Left ventricle myocardium inferior (tissue), 1 donor: ENCODE measurements at places on chromosomes 7 and 10.

DNA sequence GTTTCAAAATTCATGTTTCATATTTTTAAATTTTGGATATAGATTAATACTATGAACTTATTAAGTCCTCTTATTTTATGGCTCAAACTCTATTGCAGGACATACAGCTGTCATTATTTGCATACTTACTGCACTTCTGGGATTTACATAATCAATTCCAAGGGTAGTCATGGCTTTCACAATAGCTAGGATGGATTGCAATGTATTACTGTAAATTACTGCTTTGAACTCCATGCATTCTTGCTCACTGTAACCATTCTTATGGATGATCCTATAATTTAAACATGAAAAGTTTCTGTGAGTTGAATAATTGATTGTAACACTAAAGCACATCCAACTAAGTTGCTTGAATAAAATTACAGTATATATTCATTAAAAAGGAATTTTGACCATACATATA is 23.5 kb downstream of the GNAT3 start:
- DNase-seq: no peak

DNA sequence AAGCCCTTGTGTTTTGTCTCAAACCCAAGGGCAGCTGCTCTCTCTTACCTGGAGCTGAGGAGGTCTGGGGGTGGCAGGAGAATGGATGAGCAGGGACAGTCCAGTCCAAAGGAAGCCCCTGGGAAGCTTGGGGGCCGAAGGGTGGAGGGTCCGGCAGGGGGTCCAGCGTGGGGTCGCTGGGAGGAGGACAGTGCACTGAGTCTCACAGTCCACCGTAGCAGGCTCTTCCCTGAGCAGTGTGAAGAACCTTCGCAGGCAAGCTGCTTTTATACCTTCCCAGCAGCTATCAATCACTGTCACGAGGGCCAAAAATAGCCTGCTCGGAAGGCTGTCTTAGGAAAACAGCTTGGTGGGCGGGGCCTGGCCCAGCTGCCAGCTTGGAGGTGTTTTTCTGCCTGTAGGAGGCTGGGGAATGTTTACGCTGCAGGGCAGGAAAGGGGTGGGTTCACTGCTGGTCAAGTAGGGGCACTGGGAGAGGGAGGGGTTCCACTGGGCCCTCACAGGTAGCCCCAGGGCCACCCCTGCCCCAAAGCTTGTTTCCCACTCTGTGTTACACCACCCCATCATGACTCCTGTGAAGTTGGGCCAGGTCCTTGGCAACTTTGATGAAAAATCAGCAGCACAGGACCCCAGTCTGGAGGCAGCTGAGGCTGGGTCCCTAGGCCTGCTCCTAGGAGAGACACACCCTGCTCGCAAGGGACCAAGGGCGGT is at the start of gene DEPP1:
Gene DEPP1 (minus strand): TSS at position 240 of the 711 bp plus-strand sequence. CDS start 779 bp downstream, outside the sequence.
- peak; percentile 92 for DNase-seq

DNA sequence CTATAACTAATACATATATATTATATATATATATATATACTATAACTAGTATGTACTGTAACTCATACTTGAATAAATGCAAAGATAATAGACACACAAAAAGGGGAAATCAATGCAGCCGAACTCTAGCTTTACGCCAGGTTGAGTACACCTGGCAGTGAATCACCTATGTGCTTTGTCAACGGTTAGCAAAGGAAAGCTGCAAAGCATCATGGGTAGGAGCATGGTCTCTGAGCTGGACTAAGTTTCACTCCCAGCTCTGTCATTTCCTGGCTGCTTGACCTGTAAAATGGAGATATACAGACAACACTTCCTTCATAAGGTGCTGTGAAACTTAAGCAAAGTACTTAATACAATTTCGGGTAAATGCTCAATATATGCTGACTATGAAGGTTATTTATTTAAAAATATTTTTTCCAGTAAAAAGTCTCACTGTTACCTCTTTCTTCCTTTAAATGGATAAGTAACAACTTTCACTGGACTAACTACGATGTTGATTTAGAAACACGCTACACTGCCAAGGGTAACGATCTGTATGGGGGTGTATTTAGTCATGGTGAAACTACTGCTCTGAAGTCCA is 61.7 kb upstream of the ITGA8 start:
- no peak for DNase-seq

DNA sequence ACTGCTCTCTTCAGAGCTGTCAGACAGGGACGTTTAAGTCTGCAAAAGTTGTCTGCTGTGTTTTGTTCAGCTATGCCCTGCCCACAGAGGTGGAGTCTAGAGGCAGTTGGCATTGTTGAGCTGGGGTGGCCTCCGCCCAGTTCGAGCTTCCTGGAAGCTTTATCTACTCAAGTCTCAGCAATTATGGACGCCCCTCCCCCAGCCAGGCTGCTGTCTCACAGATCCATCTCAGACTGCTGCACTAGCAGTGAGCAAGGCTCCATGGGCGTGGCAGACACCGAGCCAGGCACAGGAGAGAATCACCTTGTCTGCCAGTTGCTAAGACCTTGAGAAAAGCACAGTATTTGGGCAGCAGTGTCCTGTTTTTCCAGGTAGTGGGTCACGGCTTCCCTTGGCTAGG is 98.1 kb downstream of the SDHAF3 start:
- DNase-seq: no peak

- DNase-seq: no peak
Observed at GRCh38 chr10:59907918-59908807, 1.8 kb upstream of the CCDC6 start.

GRCh38 chr10:3241274-3241921 is 68.8 kb upstream of the PITRM1 start:
- DNase-seq: no peak

DNA sequence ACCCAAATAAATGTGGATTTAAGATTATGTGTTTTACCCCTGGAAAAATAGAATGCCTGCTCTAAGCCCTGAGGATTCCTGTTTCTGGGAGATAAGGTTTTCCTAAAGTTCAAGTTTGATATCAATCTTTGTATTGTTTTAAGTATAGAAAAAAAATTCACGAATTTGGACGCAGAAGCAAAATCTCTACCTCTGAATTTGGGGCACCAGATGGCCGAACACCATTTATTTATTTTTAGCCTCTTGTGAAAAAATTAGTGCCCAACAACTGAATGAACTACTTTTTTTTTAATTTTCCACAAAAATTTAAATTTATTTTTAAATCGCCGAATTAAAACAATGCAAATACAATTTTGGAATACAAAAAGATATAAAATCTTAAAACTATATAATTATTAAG is 128.1 kb upstream of the SP4 start:
- DNase-seq: no peak

DNA sequence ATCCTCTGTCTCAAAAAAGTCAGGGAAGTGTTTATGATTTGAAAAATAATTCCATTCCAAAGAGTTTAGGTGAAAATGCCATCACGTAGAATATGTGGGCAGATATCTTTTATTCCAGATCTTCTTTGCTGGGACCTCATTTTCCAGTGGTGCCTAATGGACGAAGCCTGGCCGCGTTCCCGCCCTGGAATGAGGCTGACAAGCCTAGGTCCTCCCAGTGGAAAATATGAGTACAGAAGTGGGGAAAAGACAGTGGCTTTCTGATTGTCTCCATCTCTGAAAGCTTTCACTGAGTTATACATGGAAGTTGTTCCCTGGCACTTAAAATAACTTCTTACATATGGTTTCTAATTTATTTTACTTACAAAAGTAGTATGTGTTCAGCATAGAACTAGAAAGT is 139.4 kb downstream of the TACC2 start:
- DNase-seq: peak; percentile 82

GRCh38 chr7:94127026-94127425 is 122.9 kb upstream of the BET1 start:
- DNase-seq: no peak

DNA sequence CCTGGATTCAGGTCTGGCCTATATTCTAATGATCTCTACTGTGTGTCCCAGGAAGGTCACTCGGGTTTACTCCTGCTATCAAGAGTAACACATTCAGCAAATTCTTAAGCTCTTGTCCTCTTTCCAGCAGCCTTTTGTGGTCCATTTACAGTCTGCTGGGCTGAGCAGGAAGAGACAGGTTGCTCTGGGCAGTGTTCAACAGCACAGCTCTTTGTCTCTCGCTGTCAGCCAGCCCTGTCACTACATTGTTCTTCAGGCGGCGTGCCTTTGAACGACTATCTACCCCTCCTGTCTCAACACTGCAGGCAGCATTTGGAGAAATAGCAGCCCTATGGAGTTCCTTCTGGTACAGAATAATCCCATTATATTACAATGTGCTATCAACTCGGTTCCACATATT is 192.2 kb upstream of the TBX20 start:
- DNase-seq: peak; percentile 41

DNA sequence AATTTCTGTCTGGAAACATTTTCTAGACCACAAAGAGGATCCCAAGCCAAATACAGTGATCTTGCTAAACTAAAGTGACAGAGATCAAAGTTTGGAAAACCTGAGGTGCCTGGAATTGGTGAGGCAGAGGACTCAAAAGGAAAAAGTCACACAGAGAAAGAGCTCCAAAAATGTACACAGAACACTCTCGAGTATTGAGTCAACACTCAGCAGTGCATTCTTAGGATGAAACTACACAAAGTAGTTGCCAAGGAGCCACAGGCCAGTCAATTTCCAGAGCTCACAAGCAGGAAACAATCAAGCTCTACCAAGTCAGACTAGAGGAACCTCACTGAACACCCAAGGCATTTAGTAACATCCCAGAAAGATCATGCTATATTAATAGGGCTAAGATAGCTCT is 61.3 kb downstream of the MICU1 start:
- no peak for DNase-seq

- no peak for DNase-seq
Observed at GRCh38 chr10:95431900-95432342, 129.2 kb downstream of the SORBS1 start.

- no peak for DNase-seq
Observed at GRCh38 chr7:158860394-158860793, 4.0 kb downstream of the DYNC2I1 start.

GRCh38 chr7:150631084-150631826 is 930 bp downstream of the GIMAP6 start:
- DNase-seq: peak; percentile 48

- DNase-seq: no peak
Observed at GRCh38 chr7:132855901-132856300, 226.0 kb downstream of the CHCHD3 start.

DNA sequence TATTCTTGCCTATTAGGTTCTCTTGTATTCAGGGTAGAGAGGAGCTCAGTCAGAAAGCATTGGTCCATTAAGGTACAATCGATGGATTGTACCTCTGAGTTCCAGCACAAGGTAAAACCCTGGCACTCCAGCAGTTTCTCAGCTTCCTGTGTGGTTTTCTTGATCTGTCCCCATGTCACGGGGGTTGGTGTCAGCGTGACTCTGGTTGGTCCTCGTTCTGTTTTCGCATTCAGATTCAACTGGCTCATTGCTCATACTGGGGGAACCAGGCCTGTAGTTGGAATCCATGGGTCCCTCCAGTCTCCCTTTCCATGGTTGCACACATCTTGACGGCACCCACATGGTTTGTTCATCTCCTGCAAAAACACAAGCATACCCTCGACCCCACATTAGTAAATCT is 32.7 kb upstream of the RASGEF1A start:
- no peak for DNase-seq

- no peak for DNase-seq
Observed at GRCh38 chr7:51477323-51477722, 160.7 kb upstream of the COBL start.

- DNase-seq: no peak
Observed at GRCh38 chr7:133059263-133059662, 22.6 kb downstream of the CHCHD3 start.

DNA sequence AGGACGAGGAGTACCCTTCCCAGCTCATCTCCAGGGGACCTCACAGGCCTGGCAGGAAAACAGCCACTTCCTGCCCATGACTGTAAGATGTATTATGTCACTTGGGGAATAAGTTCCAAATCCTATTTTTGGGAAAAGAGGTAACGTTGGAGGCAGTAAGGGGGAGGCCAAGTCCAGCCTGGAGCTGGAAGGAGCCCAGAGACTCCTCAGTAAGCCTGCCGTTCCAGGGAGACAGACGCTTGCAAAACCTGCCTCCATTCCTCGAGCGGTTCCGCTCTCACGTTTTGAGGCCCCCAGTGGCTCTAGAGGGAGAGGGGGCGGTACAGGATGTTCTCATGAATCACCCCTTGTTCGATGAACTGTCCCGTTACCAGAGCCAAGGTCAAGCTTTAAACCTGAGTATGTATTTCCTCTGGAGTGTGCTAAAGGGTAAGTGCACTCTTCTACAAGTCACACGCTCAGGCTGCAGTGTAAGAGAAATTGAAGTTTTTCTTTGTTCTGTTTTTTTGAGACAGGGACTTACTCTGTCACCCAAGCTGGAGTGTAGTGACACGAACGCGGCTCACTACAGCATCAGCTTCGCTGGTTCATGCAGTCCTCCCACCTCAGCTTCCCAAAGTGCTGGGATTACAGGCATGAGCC is 45.5 kb upstream of the CYTH3 start:
- peak; percentile 79 for DNase-seq

DNA sequence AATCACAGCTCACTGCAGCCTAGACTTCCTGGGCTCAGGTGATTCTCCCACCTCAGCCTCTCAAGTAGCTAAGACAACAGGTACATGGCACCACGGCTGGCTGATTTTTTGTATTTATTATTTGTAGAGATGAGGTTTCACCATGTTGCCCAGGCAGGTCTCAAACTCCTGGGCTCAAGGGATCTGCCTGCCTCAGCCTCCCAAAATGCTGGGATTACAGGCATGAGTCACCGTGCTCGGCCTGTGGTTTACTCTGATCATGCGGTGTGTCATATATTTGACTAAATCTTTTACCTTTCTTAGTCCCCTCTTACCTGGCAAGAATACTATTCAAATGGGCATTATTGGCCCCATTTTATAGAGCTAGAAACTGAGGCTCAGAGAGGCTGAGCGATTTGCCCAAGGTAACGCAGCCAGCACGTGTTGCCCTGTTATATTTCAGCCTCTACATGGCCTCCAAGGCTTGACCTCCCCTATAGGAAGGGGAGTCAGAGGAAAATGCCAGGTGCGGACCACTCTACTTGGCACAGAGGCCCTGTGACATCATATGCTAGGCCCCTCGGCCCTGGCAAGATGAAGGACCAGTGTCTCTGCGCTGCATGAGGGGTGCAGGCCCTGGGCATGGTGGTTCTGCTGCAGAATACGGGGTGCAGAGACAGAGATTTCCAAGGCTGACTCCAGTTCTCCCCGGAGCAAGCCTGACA is 8.2 kb downstream of the ZCCHC24 start:
- no peak for DNase-seq

- DNase-seq: no peak
Observed at GRCh38 chr7:4025694-4026615, 656.1 kb upstream of the FOXK1 start.

DNA sequence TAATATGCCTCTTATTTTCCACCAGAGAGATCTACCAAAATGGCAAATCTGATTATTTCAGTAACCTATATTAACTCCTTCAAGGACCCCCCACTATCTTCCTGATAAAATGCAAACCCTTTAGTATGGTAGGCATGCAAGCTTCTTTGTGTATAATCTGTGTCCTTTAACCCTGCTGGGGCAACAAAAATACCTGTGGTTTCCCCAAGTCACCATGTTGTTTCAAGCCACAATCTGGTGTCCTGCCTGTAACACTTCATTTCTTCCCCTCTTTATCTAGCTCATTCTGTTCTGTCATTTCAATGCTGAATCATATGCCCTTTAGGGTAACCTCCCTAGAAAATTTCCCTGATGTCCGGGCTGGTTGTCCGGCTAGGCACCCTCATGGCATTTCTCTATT is 5.3 kb downstream of the CALCR start:
- DNase-seq: no peak

GRCh38 chr7:960269-960871 is 5.9 kb upstream of the ADAP1 start:
- DNase-seq: peak; percentile 19
